Activated CD8-positive, alpha-beta memory T cell treated with anti-CD3 and anti-CD28 coated beads for 1 hour (primary cell): ENCODE measurements at places on chromosomes 2 and 18.

DNA sequence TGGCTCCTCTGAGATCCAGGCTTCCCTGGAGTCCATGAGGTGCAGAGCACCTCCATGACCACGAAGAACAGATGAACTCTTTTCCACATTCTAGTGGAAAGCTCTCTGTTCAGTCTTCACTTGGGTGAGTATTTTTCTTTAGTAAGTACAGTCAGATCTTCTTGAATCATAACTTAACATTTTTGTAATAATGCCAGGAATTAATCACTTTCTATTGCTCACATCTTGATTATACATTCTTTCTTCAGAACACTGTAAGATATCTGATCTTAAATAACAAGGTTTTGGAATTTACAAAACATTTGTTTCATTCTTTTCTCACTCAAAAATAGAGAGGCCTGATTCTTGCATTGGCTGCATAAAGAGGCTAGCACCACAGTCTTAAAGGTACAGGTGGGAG lies 45.4 kb upstream of the RND3 start:
- no peak for DNase-seq

- no peak for DNase-seq
These were observed 32.9 kb upstream of the SPTBN1 start for GRCh38 chr2:54423213-54423612.

GRCh38 chr2:238848976-238849853 lies 1.3 kb downstream of the TWIST2 start:
- DNase-seq, result no peak

DNA sequence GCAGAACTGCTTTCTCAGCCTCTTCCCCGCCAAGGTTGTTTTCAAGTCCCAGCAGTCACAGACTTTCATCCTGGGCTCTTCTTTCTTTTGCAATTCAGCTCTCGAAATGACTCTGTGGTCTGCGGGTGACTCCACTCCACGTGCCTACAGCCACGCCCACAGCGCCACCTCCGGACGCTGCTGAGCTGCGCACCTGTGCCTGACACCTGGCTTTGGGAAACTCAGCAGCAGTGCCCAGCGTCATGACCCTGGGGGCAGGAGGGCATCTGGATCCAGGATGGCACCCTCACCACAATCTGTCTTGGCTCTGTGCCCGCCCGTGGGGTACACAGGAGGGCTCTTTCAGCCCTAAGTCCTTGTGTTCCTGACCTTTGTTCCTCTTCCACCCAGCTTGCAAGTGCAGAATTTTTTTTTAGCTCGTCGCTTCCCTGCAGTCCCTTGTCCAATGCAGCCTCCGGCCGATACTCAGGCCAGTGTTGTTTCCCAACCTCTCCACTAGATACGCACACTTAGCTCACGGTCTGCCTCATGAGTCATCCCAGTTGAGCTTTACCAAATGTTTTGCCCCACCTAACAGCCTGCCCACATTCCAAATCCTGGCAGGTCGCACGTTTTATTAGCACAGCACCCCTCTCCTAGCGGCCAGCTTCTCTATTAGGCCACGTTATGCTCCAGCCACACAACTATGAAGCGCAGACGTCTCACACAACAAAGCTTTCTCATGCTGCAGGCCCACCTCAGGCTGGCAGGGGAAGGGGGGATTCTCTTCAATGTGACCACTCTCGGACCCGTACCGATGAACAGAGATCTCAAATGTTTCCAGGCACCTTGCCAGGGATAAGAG lies 6.5 kb upstream of the CAPN10 start:
- peak; percentile 51 for DNase-seq

DNA sequence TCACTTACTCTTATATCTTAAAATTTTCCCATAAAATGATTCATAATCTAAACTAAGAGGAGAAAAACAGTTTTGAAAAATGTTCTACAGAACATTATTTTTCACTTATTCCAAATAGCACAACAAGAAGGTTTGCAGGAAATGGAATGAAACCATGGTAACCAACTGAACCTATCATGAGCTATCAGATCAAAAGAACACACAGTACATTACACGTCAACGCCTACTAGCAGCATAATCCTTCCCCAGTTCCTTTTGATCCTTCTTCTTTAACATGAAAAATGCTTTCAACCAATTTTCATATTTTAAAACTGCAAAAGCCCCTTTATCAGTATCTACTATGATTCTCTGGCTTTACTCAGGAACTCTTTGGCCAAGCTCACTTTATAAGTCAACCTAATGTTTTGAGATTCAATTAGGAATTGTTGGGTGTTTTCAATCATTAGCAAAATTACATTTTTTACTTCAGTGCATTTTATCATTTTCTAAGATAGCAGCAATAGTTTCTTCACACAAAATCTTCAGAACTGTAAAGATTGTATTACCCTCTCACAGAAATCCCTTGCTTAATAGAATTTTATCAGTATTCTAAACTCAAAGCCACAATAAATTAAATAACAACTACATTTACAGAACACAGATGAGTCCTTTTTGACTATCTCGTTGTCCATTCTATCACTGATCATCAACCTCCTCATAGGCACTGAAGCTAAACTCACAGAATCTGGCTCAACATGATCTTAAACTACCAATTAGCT lies 102.5 kb downstream of the CHN1 start:
- no peak for DNase-seq

DNA sequence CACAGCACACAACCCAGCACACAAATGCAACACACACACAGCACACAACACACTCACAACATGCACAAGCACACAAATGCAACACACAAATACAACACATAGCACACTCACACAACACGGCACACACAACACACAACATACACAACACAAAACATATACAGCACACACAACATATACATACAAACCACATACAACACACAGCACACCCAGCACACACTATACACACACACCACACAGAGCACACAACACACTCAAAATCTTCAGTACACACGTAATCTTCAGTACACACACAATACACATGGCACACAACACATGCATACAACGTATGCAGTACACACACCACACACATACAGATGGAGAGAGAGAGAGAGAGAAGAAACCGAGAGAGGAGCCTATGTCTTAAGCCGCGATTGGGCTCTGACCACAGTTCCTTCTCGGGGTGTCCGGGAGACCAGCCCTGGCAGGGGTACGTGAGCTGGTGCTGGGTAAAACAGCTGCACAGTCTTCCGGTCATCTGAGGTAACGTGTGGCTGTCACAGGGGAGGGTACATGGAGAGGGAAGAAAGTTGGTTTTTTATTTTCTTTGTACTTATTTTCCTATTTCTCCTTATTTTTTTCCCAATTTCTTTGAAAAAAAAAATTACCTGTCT lies 25.1 kb downstream of the POU3F3 start:
- DNase-seq, result no peak

DNA sequence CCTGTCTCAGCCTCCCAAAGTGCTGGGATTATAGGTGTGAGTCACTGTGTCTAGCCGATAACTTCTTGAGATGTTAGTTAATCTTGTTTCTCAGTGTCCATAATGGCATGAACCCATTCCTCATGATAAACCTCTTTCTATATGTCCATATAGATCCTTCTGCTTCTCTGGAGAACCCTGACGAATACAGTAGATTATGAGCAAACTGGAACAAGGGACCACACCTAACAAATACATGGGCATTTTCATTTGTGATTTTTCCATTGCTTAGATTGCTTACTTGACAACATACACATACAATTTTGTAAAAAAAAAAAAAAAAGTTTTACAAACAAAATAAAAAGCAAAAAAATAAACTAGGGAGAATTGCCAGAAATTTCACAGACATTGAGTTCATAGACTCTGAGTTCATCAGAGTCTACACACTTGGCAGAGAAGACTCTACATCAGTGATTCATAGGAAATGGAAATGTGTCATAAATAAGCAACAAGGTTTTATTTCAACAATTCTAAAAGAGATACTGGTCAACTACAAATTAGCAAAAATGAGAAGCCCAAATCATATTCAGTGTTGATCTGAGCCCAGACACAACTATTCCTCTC lies 96.7 kb downstream of the GALR1 start:
- no peak for DNase-seq

DNA sequence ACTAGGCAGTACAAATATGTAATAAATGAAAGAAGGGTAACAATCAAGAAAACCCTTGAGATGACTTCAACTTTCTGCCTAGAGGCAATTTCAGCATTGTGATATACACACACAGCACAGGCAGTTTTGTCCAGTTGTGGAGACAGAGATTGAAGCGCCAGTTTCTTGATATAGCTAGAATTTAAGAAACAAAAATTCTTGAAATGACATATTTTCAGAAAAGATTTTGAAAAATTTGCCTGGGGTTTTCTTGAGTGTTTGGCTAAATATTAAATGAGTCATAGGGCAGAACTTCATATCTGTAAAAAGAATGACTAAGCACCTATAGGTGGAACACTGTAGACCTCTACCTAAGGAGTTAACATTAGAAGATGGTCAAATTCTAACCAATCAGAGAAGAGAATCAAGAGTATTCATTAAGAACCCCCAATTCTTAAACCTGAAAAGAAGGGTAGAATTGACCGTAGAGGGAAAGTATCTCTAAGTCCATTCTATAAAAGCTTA lies 1266.8 kb upstream of the TMEFF2 start:
- no peak for DNase-seq

GRCh38 chr2:97750017-97750416 lies 36.6 kb downstream of the ZAP70 start:
- no peak for DNase-seq
